ENCODE measurements at places on chromosomes 7 and 10.
A peak's percentile ranks its signal among the peaks of the same experiment; 100 is the strongest.

GRCh38 chr7:116674508-116675173, 2.6 kb downstream of the MET start:
- no peak overlapping the region for H3K27ac ChIP-seq
- no peak for DNase-seq
- H3K36me3 ChIP-seq, result no peaks in the 10 kb centered on the region
- H3K27me3 ChIP-seq, result no peaks in the 10 kb centered on the region

GRCh38 chr10:93813507-93814465, 56.0 kb downstream of the LGI1 start:
- H3K4me1 ChIP-seq, result no peaks in the 10 kb centered on the region
- no peaks in the 10 kb centered on the region for H3K36me3 ChIP-seq
- no peaks in the 10 kb centered on the region for H3K27me3 ChIP-seq
- H3K27ac ChIP-seq, result no peak overlapping the region
- peak; percentile 69 for DNase-seq

DNA sequence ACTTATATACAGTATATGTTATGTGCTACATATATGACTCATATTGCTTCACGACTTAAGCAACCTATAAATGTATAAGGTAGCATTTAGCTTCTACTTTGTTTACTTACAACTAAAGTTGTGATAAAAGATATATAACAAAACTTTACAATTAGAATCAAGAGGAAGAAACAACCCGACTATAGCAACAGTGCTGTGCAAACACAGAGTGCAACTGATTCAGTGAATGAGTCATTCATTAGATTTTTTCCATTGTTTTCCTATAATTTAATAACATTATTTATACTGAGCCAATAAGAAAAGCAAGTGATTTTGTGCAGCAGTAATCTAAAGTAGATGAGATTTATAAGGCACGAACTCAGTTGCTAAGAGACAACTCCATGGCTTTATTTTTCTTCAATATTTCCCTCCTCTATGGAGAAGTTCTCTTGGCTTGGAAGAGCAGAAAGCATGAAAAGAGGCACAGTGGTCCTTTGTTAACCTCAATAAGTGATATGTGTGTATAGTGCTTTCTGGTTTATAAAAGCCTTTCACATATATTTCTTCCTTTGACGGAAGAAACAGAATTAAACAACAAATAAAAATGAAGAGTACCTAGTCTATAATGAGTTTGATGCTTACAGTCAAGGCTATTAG, 19.8 kb downstream of the CEP41 start:
- no peaks in the 10 kb centered on the region for H3K36me3 ChIP-seq
- no peaks in the 10 kb centered on the region for H3K4me1 ChIP-seq
- H3K4me3 ChIP-seq, result no peak overlapping the region
- no peak overlapping the region for H3K27ac ChIP-seq

DNA sequence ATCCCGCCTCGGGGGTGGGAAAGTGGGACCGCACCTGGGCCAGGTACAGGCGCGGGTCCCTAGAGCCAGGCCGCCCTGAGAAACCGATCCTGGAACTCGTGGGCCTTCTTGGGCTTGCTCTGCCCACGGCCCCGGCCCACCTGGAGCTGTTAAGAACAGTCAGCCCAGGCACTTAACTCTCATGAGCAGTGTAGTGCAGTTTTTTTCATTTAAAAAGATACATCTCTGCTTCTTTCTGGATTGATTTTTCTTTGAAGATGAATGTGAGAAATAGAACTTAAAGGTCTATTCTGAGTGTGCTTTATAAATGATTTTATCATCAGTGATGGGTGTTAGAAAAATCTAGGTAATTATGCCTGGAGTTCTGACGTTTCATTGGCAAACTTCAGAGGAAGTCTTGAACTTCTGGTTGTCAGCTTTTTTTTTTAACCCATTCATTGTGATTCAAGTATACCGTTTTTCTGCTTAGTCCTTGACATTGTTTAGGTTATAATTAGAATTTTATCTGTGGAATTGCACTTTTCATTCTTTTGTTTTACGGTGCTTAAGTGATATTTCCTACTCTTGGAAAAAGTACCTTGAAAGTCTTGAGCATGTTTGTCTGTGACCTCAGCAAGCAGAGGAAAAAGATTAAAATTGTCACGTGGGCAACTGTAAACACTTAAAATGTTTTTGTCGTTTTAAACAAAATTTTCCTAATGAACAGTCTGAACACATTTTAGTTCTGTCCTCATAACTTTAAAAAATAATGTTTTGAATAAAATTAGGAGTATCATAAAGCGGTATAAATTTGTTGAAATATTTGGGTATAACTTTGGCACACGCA, 906 bp downstream of the CDK1 start:
- peak; percentile 46 for DNase-seq
- no peaks in the 10 kb centered on the region for H3K27me3 ChIP-seq
- peak overlapping the region; percentile 60 for H3K4me3 ChIP-seq
- no peak overlapping the region for H3K27ac ChIP-seq

GRCh38 chr10:31186225-31187000, 132.6 kb upstream of the ZEB1 start:
- no peaks in the 10 kb centered on the region for H3K4me1 ChIP-seq
- H3K27ac ChIP-seq, result no peak overlapping the region
- H3K27me3 ChIP-seq, result no peaks in the 10 kb centered on the region
- no peak overlapping the region for H3K4me3 ChIP-seq
- no peak for DNase-seq

DNA sequence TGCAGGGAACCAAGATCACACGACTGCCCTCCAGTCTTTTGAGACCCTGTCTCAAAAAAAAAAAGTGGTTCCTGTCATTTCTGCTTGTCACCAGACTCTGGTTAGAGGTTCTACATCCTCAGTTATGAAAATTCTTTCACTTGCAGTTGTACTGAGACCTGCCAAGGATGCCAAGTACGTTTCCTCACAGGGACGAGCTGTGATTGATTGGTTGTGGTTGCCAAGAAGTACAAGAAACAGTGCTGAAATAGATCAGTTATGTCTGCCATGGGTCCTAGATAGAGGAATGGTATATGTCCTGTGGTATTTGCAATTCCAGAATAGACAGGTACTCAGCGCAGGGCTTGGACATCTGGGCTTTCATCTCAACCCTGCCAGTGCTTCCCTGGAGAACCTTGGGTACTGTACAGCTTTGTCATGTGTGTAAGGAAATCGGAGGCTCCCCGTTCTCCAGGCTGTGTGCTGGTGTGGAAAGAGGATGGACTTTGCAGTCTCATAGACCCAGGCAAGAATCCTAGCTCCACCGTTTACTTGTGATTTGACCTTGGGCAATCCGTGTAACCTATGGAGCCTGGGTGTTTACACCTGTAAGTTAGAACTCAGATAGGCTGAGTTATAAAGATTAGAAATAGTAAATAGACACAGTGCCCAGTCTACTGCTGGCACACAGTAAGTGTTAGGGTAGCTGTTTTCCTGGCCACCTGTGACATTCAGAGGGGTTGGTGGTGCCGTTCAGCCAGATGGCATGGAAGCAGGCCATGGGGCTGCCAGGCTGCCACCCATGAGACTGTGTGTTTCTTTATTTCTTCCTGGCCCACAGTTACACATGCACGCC, 53.0 kb downstream of the COL13A1 start:
- no peaks in the 10 kb centered on the region for H3K27me3 ChIP-seq
- H3K4me3 ChIP-seq, result no peak overlapping the region
- H3K4me1 ChIP-seq, result peaks cover 1% of the 10 kb centered on the region
- H3K27ac ChIP-seq, result no peak overlapping the region
- no peak for DNase-seq

- no peaks in the 10 kb centered on the region for H3K4me1 ChIP-seq
- no peaks in the 10 kb centered on the region for H3K36me3 ChIP-seq
- no peak for DNase-seq
- no peaks in the 10 kb centered on the region for H3K27me3 ChIP-seq
Measured at GRCh38 chr10:131650771-131651673, 249.8 kb upstream of the PPP2R2D start.

GRCh38 chr10:77776487-77776886, 138.9 kb upstream of the KCNMA1 start:
- no peak for DNase-seq
- no peak overlapping the region for H3K27ac ChIP-seq
- H3K36me3 ChIP-seq, result no peaks in the 10 kb centered on the region
- H3K4me3 ChIP-seq, result no peak overlapping the region

DNA sequence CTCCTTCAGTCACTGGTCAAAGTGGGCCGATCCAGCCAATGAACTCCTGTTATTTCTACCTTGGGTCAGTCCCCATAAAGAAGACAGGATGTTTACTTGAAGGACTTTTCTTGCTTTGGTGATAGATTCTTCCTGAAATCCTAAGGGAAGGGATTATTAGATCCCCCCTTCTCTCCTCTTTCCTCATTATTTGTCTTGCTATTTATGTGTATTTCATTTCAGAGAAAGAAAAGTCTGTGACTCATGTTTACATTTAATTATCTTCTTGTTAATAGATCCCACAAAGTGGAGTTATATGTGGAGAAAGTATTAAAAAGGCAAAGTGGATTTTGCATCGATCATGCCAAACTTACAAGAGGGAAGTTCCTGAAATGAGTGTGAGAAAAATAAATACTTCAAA, 341.5 kb downstream of the PHTF2 start:
- H3K4me1 ChIP-seq, result peaks cover 3% of the 10 kb centered on the region
- no peak for DNase-seq
- no peak overlapping the region for H3K4me3 ChIP-seq
- no peaks in the 10 kb centered on the region for H3K27me3 ChIP-seq

DNA sequence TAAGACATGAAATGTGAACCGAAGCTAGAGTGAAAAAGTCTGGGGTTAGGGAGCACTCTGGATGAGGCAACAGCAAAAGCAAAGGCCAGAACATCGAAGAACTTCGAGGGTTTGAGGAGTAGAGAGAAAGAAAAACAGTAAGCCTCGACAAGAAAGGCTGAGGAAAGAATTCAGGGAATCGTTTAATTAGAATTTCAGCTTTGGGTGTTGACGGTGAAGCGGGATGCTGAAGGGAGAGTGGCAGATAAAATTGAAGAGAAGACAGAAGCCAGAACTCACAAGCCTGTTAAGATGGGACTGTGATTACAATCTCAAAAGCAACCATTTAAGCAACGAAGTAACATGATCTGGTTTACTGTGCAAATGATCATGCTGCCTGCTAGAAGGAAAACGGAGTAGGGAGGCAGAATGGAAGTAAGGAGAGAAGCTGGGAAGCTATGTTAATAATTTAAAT, 2.1 kb downstream of the TRDMT1 start:
- no peaks in the 10 kb centered on the region for H3K4me1 ChIP-seq
- H3K27me3 ChIP-seq, result no peaks in the 10 kb centered on the region
- H3K36me3 ChIP-seq, result no peaks in the 10 kb centered on the region
- H3K4me3 ChIP-seq, result peak overlapping the region; percentile 24
- no peak for DNase-seq

GRCh38 chr10:123502983-123503382, 163.2 kb upstream of the GPR26 start:
- no peak overlapping the region for H3K4me3 ChIP-seq
- no peaks in the 10 kb centered on the region for H3K4me1 ChIP-seq
- no peaks in the 10 kb centered on the region for H3K27me3 ChIP-seq
- no peak for DNase-seq

DNA sequence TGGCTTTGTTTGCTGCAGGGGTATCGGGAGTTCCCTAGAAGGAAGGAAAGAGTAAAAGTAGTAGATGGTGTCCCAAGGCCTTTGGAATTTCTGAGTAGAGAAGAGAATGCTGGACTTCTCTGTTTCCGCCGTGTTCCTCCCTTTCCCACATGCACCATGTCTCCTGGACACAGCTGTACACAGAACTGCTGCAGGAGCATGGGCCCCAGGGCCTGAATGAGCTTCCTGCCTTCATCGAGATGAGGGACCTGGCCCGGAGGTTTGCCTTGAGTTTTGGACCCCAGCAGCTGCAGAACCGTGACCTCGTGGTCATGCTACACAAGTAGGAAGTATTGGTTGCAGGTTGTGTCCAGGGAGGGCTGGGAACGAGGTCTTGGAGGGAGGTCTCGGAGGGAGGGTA, 15.3 kb upstream of the PVRIG start:
- H3K27ac ChIP-seq, result no peak overlapping the region
- H3K27me3 ChIP-seq, result no peaks in the 10 kb centered on the region
- H3K4me1 ChIP-seq, result no peaks in the 10 kb centered on the region
- no peaks in the 10 kb centered on the region for H3K36me3 ChIP-seq
- H3K4me3 ChIP-seq, result no peak overlapping the region
- DNase-seq, result no peak

GRCh38 chr7:158094046-158094445, 493.6 kb downstream of the PTPRN2 start:
- H3K36me3 ChIP-seq, result no peaks in the 10 kb centered on the region
- DNase-seq, result no peak
- no peaks in the 10 kb centered on the region for H3K27me3 ChIP-seq
- no peak overlapping the region for H3K4me3 ChIP-seq
- H3K4me1 ChIP-seq, result no peaks in the 10 kb centered on the region

DNA sequence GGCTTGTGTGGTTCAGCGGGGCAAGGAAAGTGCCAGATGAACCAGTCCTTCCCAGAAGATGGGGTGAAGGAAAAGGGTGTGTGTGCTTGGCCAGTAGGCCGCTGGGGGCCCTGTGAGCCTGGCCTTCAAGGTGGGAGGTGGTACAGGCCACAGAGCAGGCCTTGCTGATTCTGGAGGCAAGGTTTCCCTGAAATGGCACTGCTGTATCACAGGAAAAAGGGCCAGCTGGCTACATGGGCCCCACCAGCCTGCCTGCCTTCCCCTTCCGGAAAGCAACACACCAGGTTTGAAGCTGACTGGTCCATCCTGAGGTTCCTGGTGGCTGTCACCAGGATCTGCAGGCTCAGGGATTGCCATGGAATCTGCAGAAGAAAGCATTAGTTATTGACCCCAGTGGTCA, 12.5 kb downstream of the MMRN2 start:
- H3K27ac ChIP-seq, result no peak overlapping the region
- H3K27me3 ChIP-seq, result no peaks in the 10 kb centered on the region
- no peaks in the 10 kb centered on the region for H3K36me3 ChIP-seq
- no peak for DNase-seq
- H3K4me1 ChIP-seq, result no peaks in the 10 kb centered on the region

DNA sequence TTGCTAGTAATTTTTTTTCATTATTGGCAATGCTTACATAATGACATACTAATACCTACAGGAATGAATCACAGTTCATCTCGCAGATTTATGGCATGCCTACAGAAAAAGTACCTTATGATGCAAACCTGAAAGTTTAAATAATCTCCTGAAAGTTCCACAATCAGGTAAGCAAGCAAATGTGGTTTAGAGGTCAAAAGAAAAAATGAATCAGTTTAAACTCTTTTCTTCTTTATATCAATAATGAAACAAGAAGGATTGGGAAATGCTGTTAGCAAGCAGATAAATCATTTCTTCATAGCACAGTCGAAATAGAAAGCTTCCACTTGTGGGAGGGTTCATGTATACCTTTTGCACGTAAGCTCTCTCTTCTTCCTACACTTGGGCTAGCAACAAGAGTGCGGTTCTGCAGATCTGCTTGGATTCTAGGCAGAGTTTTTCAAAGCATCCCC, 53.7 kb upstream of the MTPN start:
- no peak overlapping the region for H3K4me3 ChIP-seq
- DNase-seq, result no peak
- H3K27me3 ChIP-seq, result no peaks in the 10 kb centered on the region
- no peaks in the 10 kb centered on the region for H3K4me1 ChIP-seq
- H3K27ac ChIP-seq, result no peak overlapping the region

DNA sequence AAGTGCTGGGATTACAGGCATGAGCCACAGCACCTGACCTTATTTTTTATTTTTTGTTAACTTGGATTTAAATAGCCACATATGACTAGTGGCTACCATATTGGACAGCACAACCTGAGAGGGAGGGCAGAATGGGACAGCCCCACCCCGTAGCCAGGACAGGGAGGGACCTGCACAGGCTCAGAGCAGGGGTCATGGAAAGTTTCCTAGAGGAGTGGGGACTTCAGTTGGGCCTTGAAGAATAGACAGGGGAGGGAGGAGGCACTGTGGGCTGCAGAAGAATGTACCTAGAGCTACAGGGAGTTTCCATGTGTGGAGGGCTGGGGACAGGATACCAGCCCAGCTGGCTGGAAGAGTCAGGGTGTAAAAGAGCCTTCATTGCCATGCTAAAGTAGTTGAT, 8.8 kb downstream of the TRIM8 start:
- no peaks in the 10 kb centered on the region for H3K4me1 ChIP-seq
- DNase-seq, result peak; percentile 14
- no peak overlapping the region for H3K27ac ChIP-seq
- H3K27me3 ChIP-seq, result no peaks in the 10 kb centered on the region
- H3K36me3 ChIP-seq, result no peaks in the 10 kb centered on the region
